IMR-90 (cell line): ENCODE measurements at places on chromosomes 5 and 9. TPM values are rescaled to one million over a fixed set of nuclear protein-coding genes. Genes with fewer than 3 reads are reported as not detected.

DNA sequence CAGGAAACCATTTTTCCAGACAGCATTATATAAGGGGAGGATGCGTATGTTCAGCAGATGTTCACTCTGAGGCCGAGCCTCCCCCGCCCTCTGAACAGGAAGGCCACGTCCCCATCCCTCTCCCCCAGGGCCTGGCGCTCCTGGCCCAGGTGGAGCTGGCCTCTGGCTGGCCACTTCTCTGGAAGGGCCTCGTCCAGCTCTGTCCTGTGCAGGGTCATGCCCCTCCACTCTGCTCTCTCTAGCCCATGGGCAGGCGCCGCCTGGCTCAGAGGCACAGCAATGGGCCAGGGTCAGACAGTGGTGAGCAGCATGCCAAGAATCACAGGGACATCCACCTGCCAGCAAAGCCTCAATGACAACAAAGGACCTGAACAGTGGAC is 34.2 kb downstream of the ADAMTS2 start:
- no peak for DNase-seq

The PTGER4 gene
- 7.9 and 10.6 TPM in 2 replicates for total RNA-seq

- DNase-seq, result no peak
Observed at GRCh38 chr9:93264338-93265125, 80.6 kb downstream of the WNK2 start.

GRCh38 chr9:107862323-107862722 is 372.8 kb upstream of the KLF4 start:
- DNase-seq, result no peak

DNA sequence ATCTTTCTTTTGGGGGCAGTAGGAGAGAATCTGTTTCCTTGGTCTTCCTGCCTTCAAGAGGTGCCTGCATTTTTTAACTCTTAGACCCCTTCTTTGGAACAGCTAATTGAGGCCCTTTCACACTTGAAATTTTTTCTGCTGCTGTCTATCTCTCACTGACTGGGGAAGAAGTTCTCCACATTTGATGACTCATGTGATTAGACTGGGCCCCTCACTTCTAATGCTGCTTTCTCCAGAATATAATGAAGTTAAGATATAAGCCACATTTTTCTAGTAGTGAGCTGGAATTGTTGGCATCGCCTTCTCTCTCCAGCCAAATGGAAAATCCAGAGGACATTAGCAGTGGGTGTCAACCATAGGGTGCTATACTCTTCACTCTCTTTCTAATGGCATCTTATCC is 12.4 kb downstream of the ZNF474 start:
- DNase-seq, result peak; percentile 61

The CCDC180 gene
- total RNA-seq, result 0.56 and 0.90 TPM in 2 replicates

GRCh38 chr5:150931368-150931965 is 26.7 kb upstream of the ZNF300 start:
- DNase-seq, result no peak

DNA sequence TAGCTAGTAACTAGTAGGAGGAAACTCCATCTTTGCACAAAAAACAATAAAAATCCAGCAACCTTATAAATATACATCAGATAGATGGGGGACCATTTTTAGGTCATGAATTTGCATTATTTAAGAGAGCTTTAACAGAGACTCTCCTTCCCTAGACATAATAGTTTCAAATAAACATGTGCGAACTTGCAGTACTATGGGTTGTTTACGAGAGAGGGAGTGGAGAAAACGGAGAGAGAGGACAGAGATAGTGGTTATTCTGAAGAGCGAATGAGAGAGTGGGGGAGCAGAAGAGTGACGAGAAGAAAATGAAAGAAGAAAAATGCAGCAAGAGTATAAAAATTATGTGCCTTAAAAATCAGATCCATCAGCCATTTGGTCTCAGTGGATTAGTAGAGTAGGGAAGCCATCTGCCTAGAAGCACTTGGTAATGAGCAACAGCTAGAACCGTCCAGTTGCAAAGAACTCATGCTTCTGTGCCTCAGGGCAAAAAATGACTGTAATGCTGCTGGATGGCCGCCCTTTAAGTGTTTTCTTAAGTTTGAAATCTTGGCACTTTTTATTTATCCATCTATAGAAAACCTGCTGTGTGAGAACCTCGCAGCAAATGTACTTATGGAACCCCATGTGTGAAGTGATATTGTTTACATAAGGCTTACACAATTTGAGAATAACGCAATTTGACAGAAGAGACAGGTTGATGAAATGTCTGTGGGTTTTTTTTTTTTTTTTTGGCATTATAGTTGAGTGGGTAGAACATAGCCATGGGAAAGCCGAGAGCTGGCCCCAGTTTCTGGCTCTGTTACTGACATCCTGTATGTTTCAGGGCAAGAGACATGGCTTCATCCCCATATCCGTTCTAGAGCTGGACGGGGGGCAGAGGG is 95.6 kb upstream of the ZNF608 start:
- DNase-seq, result peak; percentile 12

DNA sequence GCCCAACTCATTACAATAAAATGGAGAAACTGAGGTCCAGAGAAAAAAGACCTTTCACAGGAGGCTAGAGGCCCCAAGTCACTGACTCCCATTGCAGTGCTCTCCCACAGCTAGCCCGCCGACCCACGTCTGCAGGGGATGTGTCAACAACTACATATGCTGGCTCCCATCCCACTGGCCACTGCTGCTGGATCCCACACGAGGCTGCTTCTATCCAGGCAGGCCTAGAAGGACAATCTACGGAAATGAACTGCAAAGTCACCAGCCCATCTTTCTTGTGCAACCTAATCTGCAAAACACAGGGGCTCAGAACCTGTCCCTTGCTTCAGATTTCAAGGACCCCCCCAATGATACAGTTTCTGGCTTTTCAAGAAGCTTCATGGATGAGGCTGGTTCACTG is 24.0 kb downstream of the RAPGEF1 start:
- DNase-seq, result no peak

- peak; percentile 4 for DNase-seq
Observed at GRCh38 chr9:96169484-96169883, 132.5 kb downstream of the HSD17B3 start.
